ENCODE measurements at places on chromosomes 1 and 21.

DNA sequence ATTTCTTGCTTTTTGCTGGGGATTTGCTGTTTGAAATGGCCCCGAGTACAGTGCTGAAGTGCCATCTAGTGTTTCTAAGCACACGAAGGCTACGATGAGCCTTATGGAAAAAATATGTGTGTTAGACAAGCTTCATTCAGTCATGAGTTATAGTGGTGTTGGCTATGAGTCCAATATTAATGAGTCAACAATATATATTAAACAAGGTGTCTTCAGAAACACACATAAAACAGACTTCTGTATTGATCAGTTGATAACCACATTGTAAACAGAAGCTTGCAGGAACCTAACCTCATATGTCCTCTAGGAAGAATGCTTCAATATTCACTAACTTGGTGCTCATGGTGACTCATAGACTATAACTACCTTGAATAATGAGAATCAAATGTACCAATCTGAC lies 1.7 kb upstream of the GJB5 start:
- no peak for DNase-seq

DNA sequence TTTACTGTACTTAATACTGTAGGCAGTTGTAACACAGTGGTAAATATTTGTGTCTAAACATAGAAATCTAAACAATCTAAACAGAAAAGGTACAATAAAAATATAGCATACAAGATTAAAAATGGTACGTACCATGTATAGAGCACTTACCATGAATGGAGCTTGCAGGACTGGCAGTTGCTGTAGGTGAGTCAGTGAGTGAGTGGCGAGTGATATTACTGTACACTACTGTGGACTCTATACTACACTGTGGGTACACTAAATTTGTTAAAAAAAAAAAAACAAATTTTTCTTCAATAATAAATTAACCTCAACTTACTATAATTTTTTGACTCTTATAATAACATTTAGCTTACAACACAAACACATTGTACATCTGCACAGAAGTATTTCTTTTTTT lies 39.5 kb upstream of the MYOCOS start:
- no peak for DNase-seq

DNA sequence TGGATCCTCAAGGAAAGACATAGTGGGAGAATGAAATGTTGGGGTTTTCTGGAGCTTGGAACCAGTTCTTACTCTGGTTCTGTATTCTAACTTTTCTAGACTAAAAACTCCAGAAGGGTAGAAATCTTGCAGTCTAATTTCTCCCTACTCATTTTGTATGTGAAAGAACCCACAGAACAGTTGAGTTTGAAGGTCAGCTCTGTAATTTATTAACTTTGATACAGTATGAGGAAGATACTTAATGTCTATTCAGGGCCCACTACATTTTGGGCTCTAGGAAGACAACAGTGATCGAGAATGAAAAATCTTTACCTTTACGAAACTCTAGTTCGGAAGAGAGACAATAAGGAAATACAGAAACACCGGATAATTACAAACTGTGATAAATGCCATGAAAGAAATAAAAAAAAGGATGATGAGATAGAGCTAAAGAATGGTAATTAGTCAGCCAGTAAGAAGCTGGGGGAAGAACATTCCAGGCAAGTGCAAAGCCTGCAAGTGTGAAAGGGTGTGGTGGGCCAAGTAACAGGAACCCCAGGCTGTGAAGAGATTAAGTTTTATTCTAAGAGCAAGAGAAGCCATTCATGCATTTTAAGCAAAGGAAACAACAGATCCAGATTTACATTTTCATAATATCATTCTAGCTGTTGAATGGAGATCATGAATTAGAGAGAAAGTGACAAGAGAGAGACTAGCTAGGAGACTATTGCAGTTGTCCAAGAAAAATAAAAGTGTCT lies 159.9 kb upstream of the HMCN1 start:
- no peak for DNase-seq

DNA sequence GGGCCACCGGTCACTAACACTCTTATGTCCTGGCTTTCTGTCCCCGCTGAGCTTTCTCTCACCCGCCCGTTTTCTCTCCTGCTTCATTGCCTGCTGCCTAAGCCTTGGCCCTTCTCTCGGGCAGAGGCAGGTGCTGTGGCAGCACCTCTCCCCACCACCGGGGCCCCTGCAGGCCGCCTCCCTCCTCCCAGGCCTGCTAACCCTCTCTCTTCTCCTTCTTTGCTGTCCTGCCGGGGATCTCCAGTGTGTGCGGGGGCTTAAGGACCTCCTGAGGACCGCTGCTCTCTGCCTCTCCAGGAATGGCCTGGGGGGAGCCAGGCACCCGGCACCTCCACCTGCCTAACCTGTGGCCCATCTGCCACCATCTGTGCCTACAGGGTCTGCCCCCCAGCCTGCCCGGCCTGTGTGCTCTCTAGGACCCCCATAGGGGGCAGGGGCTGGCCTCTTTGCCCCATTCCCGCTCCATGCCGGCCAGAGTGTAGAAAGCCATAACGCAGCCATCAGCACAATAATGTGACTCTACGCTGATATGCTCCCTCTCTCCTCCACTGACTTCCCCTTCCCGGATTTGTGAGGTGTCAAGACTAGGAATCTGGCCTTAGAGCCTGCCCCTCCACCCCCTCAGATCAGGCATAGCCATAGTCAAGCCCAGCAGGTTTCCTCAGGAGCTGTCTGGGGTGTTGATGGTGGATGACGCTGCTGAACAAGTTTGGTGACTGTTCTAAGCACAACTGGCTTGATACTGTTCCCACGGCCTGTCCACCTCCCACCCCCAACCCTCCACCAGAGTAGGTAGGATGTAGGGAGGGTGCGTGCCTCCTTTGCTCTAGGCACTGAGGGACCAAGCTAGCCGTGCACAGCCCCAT lies 6.1 kb upstream of the SFN start:
- DNase-seq: no peak

GRCh38 chr1:175218786-175219434 lies 26.3 kb upstream of the KIAA0040 start:
- DNase-seq: no peak
